ENCODE measurements at places on chromosomes 1 and 21.
A peak's percentile ranks its signal among the peaks of the same experiment; 100 is the strongest.

DNA sequence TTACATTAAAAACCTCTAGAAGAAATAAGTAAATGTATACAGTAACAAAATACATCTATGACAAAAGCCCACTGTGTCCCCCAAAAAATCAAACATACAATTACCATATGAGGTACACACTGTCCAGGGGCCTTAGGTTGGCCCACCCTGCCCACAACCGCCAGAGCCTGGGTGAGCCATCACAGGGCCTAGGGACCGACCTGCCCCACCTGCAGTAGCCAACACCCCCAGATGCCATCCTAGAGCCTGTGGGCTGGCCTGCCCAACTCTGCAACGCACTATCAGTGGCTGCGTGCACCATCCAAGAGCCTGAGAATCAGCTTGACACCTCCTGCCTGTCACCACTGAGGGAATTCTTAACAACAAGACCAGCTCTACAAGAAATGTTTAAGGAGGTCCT, 39.0 kb downstream of the FAF1 start:
- no peak for DNase-seq

DNA sequence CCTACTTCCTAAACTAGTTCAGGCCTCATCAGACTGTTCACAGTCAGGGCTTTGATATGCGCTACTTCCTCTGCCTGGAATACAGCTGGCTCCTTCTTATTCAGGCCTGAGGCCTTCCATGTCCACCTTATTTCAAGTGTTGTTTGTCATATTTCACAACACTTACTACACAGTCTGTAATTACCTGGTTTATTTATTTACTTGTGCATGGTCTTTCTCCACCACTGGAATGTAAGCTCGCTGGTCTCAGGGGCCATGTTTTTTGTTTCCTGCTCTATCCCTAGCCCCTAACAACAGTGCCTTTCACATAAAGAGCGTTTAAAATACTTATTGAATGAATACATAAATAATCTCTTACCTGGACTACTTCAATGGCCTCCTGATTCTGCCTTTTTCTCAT, 4.6 kb upstream of the SRSF4 start:
- no peak for DNase-seq

DNA sequence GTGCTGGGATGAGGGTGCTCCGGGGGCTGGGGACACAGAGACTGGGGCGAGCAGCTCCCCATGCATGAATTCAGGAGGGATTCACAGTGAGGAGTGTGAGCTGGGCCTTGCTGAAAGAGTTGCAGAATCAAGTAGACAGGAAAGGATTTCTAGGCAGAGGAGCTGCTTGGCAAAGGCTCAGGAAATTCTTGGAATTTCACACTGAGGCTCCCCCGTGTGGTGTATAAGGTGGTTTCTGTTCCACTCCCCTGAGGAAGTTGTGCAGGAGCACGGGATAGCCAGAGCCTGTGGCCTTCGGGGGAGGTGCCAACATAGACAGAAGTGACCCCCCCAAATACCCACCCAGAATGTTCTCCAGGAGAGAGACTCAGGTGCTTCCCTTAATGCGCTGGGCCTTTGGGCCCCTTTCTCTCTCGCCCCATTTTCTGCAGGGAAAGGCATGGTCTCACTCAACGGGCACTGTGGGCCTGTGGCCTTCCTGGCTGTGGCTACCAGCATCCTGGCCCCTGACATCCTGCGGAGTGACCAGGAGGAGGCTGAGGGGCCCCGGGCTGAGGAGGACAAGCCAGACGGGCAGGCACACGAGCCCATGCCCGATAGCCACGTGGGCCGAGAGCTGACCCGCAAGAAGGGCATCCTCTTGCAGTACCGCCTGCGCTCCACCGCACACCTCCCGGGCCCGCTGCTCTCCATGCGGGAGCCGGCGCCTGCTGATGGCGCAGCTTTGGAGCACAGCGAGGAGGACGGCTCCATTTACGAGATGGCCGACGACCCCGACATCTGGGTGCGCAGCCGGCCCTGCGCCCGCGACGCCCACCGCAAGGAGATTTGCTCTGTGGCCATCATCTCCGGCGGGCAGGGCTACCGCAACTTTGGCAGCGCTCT, 58.5 kb upstream of the ACTL8 start:
- no peak for DNase-seq

GRCh38 chr1:219507437-219507836, 105.5 kb downstream of the ZC3H11B start:
- DNase-seq: no peak

GRCh38 chr21:45326169-45326851, 38.6 kb upstream of the POFUT2 start:
- DNase-seq: no peak

DNA sequence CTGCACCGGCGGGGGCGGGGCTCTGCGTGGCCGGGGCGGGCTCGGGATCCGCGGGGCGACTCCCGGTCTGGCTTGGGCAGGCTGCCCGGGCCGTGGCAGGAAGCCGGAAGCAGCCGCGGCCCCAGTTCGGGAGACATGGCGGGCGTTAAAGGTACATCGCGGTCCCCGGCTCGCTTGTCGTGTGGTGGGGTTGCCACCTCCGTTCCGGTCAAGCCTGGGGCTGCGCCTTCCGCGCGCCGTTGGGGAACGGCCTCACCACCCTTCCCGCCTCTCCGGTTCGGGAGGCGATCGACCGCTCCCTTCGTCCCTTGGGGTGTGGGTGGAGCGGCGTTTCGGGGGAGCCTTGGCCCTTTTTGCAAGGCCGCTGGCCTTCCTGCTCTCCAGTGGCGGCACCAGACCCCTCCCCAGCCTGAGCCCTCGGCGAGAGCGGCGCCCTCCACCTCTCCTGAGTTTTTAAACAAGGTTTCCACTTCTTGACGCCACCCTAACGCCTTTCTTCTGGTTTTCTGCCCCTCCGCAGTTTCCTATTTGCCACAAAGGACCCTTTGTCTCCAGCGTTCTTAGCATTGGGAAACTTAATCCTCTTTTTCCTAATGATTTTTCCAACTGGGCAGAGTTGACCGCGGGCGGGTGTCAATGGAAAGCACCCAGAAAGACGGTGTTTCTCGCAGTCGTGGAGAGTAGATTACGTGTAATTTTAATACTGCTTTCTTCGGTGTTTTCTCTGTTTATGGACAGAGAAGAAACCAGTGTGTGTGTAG, at the start of the genes LEPR and LEPROT:
LEPR (plus strand) TSS at position 79 of the 761 bp plus-strand sequence. CDS start 144,898 bp downstream, outside the sequence.
LEPROT (plus strand) TSS at position 79 of the 761 bp plus-strand sequence; CDS start at position 136, 57 bp downstream.
- peak; percentile 53 for DNase-seq

DNA sequence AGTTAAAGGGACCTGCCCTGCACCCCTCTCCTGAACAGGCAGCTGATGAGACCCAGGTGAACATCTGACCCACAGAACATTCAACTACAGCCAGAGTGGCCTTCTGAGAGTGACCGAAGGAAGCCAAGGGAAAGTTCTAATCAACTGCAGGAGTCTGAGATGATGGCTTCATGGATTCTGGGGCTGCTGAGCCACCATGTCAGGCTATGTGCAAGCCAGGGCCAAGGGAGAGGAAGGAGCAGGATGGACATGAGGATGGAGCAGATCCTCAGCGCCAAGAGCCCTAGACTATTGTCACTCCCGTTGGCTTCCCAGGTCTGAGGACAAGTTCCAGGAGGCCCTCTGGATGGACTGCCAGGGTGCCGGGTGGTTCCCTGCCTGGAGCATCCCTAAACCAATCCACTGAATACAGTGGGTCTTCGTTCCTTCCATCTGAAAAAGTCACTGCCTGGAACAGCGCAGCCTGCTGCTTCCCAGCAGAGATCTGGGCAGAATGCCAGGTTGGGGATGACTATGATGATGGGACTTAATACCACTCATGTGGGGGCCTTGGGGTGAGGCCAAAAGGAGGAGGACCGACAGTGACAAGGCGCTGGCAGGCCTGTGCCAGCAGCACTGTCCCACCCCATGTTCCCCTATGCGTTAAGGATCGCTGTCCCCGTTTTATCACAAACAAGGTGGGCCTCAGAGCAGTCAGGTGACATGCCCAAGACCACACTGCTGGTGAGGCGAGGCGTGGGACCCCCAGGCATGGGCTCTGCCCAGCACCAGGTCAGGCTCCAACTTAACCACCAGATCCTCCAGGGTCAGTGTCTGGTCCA, 19.8 kb downstream of the SPOCD1 start:
- no peak for DNase-seq

All from right renal cortex interstitium (tissue), 3 donors.